T-helper 1 cell (primary cell): ENCODE measurements at places on chromosomes 7 and 10.

DNA sequence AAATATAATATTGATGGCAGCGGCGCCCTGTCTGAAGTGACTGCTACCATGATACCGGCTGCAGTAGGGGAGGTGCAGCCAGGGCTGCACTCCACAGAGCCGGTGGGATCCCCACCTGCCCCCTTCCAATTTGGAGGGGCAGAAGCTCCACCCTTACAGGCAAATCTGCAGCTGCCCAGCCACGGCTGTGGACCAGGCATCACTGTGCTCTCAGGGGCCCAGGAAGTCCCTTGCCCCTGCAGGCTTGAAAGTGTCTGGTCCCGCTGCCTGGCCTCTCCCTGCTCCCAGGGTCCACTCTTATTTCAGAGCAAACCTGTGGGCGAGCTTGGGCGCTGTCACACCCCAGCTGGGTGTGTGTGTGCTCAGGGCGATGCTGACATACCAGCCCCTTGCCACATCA lies 172.7 kb upstream of the SMIM30 start:
- no peak for DNase-seq

DNA sequence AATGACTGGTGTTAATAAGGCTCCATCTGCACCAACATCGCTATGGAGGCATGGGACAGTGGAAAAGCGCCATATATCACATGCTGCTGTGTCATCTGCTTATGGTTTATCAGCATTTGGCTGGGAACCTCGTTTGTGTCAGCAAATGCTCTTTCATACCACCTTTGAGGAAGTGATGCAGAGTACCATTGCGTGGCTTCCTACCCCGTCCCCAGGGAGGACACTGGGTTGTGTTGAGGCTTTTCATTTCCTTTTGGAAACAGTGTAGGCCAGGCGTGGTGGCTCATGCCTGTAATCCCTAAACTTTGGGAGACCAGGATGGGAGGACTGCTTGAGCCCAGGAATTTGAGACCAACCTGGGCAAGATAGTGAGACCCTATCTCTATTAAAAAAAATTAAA lies 6.8 kb downstream of the TACR2 start:
- no peak for DNase-seq

GRCh38 chr7:100515072-100515532 lies 23.9 kb upstream of the AGFG2 start:
- DNase-seq = no peak

DNA sequence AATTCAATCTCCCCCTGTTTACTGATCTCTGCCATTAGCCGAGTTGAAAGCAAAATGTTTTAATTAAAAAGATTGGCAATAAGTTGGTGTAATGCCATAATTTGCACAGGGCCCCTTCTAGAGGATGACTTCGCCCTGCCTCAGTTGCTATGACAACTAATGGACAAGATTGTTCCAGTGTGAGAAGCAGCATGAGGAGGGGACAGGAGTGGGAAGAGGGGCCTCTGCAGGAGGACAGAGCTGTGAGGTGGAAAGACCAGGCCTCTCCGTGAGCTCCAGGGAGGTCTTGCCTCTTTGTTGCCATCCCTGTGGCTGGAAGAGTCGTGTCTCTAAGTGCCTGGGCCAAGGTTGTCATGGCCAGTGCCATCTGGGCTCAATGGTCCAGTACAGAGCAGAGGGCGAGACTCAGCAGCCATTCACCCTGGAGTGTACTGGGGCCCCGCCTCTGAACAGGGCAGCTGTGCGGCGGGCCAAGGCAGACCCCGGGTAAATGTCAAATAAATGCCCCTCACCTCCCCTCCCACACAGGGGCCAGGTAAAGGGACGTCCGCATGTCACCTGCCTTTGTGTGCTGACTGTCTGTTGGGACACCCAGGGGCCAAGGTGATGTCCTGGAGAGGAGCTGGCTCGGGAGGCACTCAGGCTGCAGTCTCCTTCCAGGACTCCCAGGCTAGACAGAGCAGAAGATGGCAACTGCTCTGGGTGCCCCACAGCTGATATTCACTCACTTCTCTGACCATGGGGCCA lies 97.0 kb upstream of the RET start:
- DNase-seq = no peak

GRCh38 chr10:6014241-6014761 lies 37.0 kb upstream of the IL15RA start:
- peak; percentile 47 for DNase-seq
